Motor neuron (in vitro differentiated cells): ENCODE measurements at places on chromosomes 5 and 9.
A peak's percentile ranks its signal among the peaks of the same experiment; 100 is the strongest.

GRCh38 chr5:3010953-3011763, 259.7 kb upstream of the IRX2 start:
- ATAC-seq = no peak

GRCh38 chr5:87302061-87302460, 34.4 kb downstream of the RASA1 start:
- ATAC-seq = no peak

- no peak for ATAC-seq
Measured at GRCh38 chr5:125455041-125455440, 708.6 kb upstream of the ZNF608 start.

DNA sequence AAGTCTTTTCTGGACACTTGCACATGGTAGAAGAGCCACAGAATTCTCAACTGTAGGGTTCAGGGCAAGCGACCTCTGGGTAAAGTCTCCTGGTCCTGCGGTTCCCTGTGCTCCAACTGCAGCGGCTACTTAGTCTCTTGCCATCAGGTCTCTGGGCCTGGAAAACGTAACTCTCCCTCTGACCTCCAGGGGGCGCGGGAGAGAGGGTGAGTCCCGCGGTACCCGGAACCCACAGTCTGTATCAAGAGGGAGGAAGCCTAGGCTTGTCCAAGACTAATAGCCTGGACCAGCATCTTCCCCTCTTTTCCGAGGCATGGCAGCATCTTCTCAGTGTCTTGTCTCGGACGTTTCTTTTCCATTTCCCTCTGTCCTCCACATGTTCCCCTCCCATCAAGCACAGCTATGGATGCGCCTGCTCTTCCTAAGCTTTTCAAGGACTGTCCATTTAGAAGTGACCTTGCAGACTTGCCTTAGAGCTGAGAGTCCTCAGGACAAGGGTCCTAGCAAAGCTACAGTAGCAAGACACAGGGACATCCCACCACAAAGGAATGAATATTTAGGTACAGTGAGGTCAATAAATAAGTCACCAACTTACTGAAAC, 59.3 kb downstream of the FSTL4 start:
- peak; percentile 83 for ATAC-seq

DNA sequence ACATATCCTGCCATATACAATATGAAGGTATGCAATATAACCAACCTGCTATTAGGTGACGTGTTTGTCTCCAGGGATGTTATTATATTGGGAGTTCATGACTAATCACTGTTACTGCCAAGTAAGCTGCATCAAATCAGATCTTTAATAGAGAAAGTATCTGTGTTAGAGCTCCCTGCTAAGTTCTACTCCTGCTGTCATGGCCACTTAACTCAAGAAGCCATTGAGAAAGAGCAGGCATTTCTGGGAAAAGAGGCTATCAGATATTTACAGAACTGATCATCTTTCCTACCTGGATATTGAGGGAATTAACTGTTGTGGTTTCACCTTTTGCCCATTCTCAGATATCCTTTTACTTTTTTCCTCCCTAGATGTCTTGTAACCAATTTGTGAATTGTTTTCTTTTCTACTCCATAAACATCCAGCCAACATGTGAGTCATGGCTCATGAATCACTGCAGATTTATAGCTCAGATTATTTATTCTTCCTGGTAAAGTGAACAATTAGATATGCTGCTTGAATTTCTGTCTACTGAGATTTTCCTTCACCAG, 634.8 kb upstream of the FAM174A start:
- ATAC-seq = no peak

DNA sequence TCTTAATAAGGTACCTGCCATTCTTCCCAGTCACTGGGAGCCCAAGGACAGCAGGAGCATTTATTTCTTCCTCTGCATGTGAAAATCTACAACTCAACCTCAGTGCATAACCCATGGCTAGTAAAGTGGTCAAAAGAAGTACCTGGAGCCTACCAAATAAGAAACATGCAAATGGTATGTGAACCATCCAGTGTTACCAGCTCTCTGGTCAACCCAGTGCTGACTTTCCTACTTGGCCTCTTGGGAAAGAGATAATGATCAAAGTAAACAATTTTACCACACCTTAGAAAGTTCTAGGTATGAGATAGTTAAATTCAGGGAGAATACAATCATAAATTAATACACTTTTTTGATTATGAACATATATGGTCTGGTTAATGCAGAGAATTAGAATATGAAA, 325.6 kb downstream of the ENC1 start:
- ATAC-seq = no peak
